ENCODE measurements at places on chromosomes 1 and 21. TPM values are rescaled to one million over a fixed set of nuclear protein-coding genes. Genes with fewer than 3 reads are reported as not detected.

OR14K1 gene
- polyA plus RNA-seq, result not detected

- DNase-seq, result no peak
Measured at GRCh38 chr1:7732331-7732730, 38.8 kb upstream of the VAMP3 start.

GBP3 gene
- polyA plus RNA-seq, result 1.6 TPM

GRCh38 chr1:30830537-30830936 is 73.0 kb upstream of the LAPTM5 start:
- DNase-seq, result no peak

- DNase-seq, result no peak
Measured at GRCh38 chr1:197302775-197303174, 34.7 kb downstream of the CRB1 start.

- no peak for DNase-seq
Measured at GRCh38 chr1:248810727-248811513, 14.8 kb downstream of the SH3BP5L start.

- DNase-seq, result no peak
Measured at GRCh38 chr1:26750428-26750827, 37.3 kb upstream of the PIGV start.

- peak; percentile 48 for DNase-seq
Measured at GRCh38 chr1:55252942-55253589, 37.9 kb upstream of the USP24 start.

- DNase-seq, result peak; percentile 32
Measured at GRCh38 chr1:190320952-190321351, 156.7 kb downstream of the BRINP3 start.

- DNase-seq, result no peak
Measured at GRCh38 chr1:6972399-6972798, 187.1 kb downstream of the CAMTA1 start.

SPRR2G gene
- not detected for polyA plus RNA-seq

GRCh38 chr1:182303778-182304177 is 87.8 kb downstream of the GLUL start:
- no peak for DNase-seq

LCA5L gene
- polyA plus RNA-seq, result 3.1 TPM

DNA sequence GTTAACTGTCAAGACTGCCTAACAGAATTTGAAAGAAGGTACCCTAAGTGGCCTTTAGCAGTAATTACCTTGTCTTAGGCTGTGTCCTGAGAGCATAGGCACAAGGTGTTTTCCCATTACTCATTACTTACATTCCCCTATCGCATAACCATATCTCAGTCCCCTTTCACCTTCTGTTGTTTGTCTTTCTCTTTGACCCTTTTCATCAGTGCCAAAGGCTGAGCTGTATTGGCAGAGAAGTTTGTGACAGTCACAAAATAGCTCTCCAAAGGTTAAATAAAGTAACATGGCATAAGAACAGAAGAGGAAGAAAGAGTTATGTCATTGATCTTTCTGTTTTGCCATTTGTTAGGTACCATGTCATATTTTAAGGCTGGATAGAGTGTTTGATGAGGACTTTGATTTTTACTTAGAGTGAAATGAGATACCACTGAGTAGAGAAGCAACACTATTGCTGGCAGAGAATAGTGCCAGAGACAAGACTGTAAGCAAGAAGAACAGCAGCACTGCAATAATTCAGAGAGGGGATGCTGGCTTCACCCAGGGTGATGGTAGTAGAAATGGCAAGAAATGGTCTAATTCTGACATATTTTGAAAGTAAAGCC is 497.8 kb downstream of the TTLL7 start:
- DNase-seq, result no peak

DNA sequence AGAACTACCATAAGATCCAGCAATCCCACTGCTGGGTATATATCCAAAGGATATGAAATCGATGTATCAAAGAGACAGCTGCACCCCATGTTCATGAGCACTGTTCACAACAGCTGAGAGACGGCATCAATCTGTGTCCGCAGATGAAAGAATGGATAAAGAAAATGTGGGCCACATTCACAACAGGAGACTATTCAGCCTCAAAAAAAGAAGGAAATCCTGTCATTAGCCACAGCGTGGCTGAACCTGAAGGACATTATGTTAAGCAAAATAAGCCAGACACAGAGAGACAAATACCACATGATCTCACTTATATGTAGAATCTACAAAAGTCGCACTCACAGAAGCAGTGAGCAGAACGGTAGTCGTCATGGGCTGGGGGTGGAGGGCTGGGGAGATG is 99.2 kb upstream of the IFFO2 start:
- DNase-seq, result no peak

ZNF697 gene
- polyA plus RNA-seq, result 11.3 TPM

HES2 gene
- polyA plus RNA-seq, result 0.19 TPM

OR2T29 gene
- not detected for polyA plus RNA-seq

DNA sequence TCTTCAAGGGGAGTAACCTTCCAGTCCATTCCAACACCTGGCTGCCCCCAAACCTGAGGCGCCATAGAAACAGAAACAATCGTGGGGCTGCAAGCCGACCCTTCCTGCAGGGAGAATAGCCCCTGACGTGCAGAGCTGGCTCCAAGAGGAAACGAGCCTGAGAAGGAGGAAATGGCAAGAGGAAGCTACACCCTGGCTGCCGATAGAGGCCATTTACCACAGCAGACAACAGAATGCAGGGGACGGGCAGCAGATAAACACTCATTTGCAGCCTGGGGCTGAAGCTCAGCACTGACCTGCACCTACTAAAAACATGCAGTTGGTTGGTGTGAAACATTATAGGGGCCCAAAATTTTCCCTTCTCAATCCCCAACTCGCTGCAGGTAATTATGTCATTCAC is 8.7 kb upstream of the TDRD10 start:
- no peak for DNase-seq
